ENCODE measurements at places on chromosomes 1 and 21. TPM values are rescaled to one million over a fixed set of nuclear protein-coding genes. Genes with fewer than 3 reads are reported as not detected.

Gene CGN
- 3.4 TPM for total RNA-seq

Gene NPPA
- not detected for total RNA-seq

Gene LDLRAD2
- not detected for total RNA-seq

Gene TGFB2
- 10.6 TPM for total RNA-seq

Gene NUP210L
- total RNA-seq: 0.24 TPM

Gene RBM34
- 83.3 TPM for total RNA-seq

Gene TCEA3
- total RNA-seq: 17.4 TPM

Gene ANGPTL3
- total RNA-seq: not detected

Gene LCK
- total RNA-seq: not detected

Gene SPRR2B
- total RNA-seq: not detected

Gene KRTAP21-2
- total RNA-seq: not detected

Gene PTTG1IP
- total RNA-seq: 257 TPM

Gene RPE65
- not detected for total RNA-seq

Gene F13B
- total RNA-seq: not detected

Gene LIN28A
- total RNA-seq: not detected

Gene OR2M3
- total RNA-seq: not detected

Gene IGSF5
- not detected for total RNA-seq

Gene FABP3
- total RNA-seq: not detected

Gene S100A2
- total RNA-seq: 1,509 TPM

Gene GJA8
- total RNA-seq: not detected

Gene C4BPB
- not detected for total RNA-seq

Gene SLC45A1
- total RNA-seq: 0.24 TPM

Gene PRAMEF8
- not detected for total RNA-seq

Gene ADGRL4
- 0.96 TPM for total RNA-seq

Gene CTSS
- 1.7 TPM for total RNA-seq

Gene EPHA10
- total RNA-seq: not detected

Gene FAM131C
- 1.1 TPM for total RNA-seq

Gene SMYD3
- 16.6 TPM for total RNA-seq

Gene GUCA2B
- not detected for total RNA-seq

Gene S100A1
- total RNA-seq: not detected

Gene RASAL2
- total RNA-seq: 21.7 TPM

Gene LHX8
- total RNA-seq: under 0.01 TPM

Gene TEDDM1
- not detected for total RNA-seq

Gene C4BPA
- total RNA-seq: not detected

Gene LRRC53
- total RNA-seq: not detected

Gene EPHA8
- total RNA-seq: not detected

Gene GJA9
- 0.24 TPM for total RNA-seq

Gene SERINC2
- 36.4 TPM for total RNA-seq

Gene CORT
- not detected for total RNA-seq

Gene DPT
- total RNA-seq: not detected
